Activated CD8-positive, alpha-beta memory T cell treated with anti-CD3 and anti-CD28 coated beads for 48 hours (primary cell): ENCODE measurements at places on chromosomes 13 and 19.

DNA sequence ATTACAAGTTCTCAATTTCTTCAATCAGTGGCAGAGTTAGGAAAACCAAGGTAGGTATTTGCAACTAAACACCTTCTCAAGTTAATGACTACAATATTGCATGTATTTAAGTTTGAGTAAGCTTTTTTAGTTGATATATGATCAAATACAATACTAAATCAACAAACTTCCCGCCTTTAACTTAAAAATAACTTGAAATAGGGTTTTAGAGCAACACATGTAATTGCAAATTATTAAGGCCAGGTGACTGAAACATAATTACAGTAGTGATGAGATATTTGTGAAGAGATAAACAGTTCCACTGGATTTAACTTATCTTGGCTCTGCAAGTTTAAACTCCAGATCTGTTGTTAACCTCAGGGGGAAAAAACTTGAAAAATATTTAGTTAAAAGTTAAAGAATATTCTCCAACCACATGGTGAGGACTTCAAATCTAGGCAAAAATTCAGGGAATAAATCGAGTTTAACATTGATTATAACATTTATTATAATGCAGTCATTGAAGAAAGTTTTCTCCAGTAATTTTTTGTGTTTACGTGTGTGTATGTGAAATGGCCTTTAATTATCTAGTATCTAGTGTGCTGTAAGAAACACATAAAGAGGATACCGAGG, 3.6 kb downstream of the DACH1 start:
- DNase-seq, result no peak

GRCh38 chr13:52405767-52406494, at the start of gene THSD1:
Gene THSD1 (minus strand): TSS chr13:52406172. CDS start chr13:52402600, 3,572 bp downstream.
- DNase-seq, result no peak

DNA sequence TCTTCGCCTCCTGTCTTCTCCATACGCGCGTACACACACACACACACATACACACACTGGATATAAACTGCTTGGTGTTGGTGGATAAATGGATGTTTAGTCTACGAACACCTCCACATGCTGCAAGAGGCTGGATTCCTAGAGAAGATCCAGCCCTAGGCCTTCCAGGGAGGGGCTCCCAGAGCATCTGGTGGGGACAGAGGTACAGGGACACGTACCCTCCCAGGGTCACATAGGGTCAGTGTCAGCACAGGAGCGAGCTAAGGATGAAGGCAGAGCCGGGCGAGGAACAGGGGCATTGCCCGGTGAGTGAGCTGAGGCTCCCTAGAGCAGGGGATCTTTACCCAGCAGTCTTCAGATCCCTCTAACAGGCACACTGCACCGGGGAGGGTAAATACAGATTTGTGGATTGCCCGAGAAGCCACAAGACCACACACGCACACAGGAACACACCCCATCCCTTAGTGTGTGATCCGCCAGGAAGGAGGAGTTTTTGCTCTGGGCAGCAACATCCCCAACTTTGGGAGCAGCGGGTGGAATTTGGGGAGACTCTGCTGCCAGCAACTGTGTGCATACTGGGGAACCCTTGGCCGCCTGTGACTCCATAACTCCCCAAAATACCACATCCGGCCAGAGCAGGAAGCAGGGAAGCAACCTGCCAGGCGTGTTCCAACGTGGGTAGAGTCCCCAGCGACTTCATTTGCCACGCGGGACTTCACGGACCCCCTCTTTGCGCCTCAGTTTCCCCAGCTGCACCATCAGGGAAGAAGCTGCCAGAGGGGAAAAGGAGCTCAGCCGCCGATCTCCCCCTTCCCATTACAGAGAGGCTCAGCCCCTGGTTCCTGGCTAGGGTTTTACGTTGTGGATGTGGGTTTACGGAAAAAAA, 5.8 kb upstream of the TLE2 start:
- DNase-seq, result no peak

- DNase-seq, result no peak
These were observed 125.7 kb downstream of the CRYL1 start for GRCh38 chr13:20399961-20400360.

DNA sequence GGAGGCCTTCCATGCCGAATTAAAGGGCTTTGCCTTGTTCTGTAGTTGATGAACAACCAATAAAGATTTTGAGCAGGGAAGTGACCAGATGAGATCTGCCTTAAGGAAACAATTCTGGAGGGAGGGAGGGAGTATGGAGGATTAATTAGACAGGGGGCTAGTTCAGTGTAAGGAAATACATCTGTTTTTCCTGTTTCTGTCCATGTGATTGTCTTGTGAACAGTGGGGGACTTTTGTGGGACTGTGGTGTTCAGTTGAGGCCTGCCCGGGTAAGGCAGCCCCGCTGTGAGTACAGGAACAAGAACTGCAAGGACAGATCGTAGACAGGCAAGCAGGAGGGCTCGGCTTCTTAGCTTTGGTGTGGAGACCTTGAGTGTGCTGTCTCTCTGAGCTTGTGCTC, 59.0 kb downstream of the DGKH start:
- DNase-seq, result no peak

DNA sequence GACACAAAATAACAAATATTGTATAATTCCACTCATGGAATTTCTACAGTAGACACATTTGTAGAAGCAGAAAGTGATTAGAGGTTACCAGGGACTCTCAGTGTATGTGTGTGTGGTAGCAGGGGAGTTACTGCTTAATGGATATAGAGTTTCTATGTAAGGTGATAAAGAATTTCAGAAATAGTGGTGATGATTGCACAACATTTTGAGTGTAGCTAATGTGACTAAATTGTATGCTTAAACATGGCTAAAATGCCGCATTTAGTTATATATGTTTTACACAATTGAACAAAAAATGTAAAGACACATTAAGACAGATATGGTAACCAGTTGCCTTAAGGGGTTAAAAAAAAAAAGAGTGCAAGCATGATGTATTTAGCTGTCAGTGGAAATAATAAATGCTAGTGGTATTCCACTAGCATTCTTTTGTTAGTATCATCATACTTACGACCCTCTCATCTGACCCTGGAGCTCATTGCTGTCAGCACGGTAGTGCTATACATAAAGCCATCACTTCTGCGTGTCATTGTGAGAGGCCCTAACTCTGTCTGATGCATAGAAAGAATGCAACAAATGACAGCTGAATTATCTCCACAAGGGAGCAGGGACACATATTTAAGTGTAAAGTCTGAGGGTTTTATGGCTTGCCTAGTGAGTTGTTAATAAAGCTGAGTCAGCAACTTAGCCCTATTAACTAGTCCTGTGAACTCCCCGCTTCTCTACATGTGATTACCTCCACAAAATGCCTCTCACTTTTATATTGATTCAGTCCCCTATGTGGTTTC, 134.1 kb upstream of the RXFP2 start:
- DNase-seq, result no peak

DNA sequence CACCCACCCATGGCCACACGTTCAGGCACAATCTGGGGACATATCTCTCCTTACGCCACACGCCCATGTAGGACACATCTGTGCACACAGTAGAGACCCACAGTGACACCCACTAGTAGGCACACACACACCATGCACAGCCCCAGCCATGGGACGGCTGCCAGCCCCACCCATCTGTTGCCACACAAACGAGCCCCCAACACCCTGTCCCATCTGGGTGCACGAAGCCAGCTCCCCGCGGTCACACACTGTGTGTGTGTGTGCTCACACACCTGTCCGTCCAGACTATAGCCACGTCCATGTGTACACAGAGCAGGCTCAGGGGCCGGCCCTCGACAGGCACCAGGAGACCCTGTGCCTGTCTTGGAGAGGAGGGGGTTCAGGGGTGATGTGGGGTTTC, 10.6 kb downstream of the ERFL start:
- DNase-seq, result no peak

- DNase-seq, result peak; percentile 38
These were observed at the start of gene CEBPA for GRCh38 chr19:33302175-33302973. Gene CEBPA (minus strand): TSS chr19:33302534. CDS start chr19:33302414, 120 bp downstream.

- DNase-seq, result no peak
These were observed 49.4 kb downstream of the SACS start for GRCh38 chr13:23384111-23384510.

DNA sequence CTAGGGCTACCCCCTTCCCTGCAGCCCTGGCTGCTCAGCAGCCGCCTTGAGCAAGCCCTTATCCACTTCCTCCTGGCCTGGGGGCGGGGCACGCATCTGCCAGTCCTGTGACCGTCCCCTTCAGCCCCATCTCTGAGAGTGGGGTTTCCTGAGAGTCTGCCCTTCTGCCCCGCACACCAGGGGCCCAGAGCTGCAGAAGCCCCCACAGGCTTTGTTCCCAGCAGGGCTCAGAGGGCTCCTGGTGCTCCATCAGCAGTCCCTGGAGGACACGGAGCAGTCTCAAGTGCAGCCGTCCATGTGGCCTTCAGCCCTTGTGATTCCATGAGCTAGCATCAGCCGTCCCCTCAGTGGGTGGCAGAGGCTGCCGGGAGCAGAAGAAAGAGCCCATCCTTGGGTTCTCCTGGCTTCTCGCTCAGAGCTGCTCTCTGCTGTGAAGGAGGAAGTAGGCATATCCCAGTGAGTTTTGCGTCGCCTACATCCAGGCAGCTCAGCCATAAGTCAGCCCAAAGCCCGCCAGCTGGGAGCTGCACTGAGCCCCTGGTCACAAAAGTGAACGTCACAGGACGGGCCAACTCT, 16.3 kb downstream of the MYO9B start:
- DNase-seq, result no peak

DNA sequence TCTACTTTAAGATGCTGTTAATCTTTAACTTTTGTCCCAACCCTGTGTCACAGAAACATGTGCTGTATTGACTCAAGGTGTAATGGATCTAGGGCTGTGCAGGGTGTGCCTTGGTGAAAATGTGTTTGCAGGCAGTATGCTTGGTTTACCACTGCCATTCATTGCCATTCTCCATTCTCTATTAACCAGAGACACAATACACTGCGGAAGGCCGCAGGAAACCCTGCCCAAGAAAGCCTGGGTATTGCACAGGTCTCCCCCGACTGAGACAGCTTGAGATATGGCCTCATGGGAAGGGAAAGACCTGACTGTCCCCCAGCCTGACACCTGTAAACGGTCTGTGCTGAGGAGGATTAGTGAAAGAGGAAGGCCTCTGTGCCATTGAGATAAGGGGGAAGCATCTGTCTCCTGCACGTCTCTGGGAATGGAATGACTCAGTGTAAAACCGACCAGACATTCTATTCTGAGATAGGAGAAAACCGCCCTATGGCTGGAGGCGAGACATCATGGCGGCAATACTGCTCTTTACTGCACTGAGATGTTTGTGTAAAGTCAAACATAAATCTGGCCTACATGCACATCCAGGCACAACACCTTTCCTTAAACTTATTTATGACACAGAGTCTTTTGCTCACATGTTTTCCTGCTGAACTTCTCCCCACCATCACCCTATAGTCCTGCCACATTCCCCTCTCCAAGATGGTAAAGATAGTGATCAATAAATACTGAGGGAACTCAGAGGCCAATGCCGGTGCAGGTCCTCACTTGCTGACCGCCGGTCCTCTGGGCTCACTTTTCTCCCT, 13.1 kb upstream of the ZNF888 start:
- DNase-seq, result no peak

DNA sequence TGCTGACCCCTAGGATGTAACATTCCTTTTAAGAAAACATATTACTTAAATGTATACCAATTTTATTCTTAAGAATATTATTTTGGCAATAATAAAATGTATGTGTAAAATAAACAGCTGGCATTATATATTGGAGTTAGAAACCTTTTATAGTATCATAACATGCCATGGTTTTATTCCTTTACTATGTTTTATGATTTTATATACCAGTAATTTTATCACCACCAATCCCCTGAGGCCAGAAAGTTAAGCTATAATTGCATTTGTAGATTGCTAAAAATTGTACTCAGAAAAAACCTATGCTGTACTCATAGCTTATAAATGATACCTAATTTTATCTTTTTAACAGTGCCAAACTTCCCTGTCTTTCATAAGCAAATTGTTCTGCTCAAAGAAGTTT, 17.9 kb downstream of the GPALPP1 start:
- no peak for DNase-seq

- DNase-seq, result no peak
These were observed 20.5 kb upstream of the CNMD start for GRCh38 chr13:52760077-52760476.

GRCh38 chr13:106340249-106340648, 195.2 kb downstream of the EFNB2 start:
- DNase-seq, result no peak

DNA sequence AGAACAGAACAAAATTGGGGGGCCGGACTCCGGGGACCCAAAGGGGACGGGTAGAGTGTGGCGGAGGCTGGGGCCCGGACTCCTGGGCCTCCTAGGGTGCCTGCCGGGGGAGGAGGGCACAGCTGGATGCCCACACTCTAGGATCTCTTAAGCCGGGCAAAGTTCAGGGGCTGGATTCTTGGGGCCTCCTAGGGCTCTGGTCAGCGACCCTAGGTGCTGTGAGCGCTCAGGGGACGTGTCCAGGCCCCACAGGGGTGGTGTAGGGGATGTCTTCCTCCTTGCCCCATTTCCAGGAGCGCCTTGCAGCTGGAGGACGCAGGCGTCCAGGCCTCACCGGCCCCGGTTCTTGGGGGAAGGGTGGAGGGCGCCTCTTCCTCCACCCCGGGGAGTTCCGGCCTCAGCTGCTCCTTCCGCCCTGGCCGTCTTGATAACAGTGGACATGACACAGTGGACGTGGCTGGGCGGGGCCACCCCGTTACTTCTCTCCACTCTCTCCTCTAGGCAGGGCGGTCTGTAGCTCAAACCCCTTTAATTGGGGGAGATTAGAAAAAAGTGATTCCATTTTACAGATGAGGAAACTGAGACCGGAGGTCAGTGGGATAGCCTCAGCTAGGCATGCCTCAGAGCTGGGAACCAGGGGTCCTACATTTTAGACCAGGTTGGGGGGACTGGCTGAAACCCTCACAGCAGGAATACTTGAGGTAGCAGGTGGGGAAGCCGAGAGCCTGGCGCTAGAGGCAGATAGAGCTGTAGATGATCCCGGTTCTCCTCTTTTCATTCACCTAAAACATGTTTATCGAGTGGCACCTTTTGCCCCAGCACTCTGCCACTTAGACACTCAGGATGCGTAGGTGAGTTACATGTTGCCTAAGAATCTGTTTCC, 705 bp downstream of the STXBP2 start:
- no peak for DNase-seq

GRCh38 chr19:40165362-40165937, 25.8 kb upstream of the MAP3K10 start:
- DNase-seq, result peak; percentile 39

- DNase-seq, result peak; percentile 68
These were observed 5.2 kb upstream of the REXO1 start for GRCh38 chr19:1853295-1854038.

- no peak for DNase-seq
These were observed 441.7 kb downstream of the IRS2 start for GRCh38 chr13:109344552-109345157.

GRCh38 chr13:91740756-91741155, 342.3 kb downstream of the GPC5 start:
- no peak for DNase-seq

- no peak for DNase-seq
These were observed 1080.9 kb downstream of the SLITRK5 start for GRCh38 chr13:88752041-88752440.

GRCh38 chr13:31421756-31422155, 222.0 kb downstream of the B3GLCT start:
- DNase-seq, result no peak

DNA sequence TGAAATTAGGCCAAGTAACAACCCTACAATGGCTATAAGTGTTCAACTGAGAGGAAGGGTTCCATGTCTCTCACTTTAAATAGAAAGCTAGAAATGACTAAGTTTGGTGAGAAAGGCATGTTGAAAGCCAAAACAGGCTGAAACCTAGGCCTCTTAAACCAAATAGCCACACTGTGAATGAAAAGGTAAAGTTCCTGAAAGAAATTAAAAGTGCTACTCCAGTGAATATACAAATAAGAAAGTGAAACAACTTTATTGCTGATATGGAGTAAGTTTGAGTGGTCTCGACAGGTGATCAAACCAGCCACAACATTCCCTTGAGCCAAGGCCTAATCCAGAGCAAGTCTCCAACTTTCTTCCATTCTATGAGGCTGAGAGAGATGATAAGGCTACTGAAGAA, 209.6 kb downstream of the KLF12 start:
- DNase-seq, result no peak
